ENCODE measurements at places on chromosomes 3 and 15.

GRCh38 chr3:126103121-126104027 is 19.4 kb upstream of the SLC41A3 start:
- no peak for DNase-seq

GRCh38 chr15:57619746-57620145 is 28.0 kb downstream of the MYZAP start:
- no peak for DNase-seq

DNA sequence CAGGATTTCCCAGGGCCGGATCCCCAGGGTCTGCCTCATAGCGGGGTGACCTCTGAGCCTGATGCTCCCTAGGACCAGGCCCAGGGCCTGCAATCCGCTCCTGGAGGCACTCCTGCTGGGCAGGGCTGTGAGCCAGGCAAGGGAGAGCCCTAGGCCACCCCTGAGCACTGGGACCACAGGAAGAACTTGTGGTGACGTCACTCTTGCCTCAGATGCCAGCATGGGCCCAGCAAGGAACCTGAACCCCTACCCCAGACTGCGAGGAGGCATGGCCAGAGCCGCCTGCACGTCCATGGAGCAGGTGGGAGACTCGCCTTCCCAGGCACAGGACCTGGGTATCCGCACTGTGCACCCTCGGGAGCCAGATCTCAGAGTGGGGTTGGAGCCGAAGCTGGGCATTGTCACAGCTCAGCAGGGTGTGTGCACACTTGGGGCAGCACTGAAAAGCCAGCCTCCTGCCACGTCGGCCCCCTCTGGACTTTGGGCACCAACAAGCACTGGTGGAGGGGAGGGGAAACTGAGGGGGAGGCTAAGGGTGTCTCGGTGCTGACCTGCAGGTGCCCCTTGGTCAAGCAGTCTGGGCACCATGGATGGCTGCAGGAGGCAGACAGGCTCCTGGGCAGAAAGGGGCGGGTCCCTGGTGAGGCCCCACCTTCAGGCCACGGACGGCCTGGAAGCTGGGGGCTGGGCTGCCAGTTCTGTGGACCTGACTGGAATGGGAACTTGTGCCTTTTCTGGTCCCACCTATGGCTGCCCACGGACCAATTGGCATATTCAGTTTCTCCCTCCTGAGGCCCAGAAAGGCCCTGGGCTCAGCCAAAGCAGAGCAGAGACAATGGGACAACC is 49.3 kb downstream of the SLC6A20 start:
- no peak for DNase-seq

DNA sequence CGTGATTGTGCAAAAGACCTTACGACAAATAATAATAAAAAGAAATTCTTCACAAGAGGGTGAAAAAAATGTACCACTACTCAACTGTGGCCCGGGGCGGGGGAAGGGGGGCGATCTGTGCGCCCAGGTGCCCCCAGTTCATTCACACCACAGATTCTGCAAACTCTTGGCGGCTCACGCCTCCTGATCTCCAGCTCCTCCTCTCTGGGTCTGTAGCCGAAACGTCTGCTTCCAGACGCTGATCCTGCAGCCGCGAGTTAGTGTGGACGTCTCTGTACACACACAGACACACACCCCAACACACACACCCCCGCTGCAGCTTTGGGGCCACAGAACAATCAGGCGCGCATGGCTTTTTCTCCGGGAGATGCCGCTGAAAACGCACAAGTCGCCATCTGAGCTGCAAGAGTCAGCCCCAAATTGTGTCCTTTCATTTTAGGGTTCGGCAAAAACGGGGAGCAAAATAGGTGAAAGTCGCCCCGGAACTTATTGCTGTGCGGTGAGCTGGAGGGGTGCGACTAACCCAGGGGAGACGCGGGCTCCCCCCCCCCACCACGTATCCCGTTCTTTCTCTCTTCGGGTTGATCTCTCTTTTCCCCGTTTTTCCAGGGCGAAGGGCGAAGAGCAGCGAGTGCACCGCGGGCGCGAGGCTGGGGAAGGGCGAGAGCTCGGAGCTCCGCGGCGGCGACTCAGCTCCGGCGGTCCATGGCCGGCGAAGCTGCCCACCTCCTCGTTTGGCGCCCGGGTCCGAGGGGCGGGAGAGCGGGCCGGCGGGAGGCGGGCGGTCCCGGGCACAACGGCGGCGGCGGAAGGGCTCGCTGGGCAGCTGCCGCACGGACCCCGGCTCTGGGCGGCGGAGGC is 505 bp upstream of the WNT5A start:
- DNase-seq, result no peak
